ENCODE measurements at places on chromosomes 3 and 15.

DNA sequence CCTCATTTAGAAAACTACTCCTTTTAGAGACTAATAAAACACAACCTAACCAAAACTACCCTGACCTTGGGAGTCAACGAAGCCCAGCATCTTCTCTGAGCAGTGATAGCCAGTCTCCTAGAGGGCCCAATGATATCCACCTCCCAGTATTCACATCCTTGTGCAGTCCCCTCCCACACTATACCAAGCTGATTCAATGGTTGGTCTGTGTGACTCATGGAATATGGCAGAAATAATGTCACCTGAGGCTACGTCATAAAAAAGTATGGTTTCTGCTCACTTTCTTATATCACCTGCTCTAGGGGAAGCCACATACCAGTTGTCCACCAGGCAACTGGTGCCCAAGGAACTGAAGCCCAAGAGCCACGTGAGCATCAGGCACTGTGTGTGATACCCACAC is 21.4 kb upstream of the USF3 start:
- DNase-seq = no peak

GRCh38 chr15:93706495-93707292 is 524.7 kb upstream of the MCTP2 start:
- DNase-seq = no peak

DNA sequence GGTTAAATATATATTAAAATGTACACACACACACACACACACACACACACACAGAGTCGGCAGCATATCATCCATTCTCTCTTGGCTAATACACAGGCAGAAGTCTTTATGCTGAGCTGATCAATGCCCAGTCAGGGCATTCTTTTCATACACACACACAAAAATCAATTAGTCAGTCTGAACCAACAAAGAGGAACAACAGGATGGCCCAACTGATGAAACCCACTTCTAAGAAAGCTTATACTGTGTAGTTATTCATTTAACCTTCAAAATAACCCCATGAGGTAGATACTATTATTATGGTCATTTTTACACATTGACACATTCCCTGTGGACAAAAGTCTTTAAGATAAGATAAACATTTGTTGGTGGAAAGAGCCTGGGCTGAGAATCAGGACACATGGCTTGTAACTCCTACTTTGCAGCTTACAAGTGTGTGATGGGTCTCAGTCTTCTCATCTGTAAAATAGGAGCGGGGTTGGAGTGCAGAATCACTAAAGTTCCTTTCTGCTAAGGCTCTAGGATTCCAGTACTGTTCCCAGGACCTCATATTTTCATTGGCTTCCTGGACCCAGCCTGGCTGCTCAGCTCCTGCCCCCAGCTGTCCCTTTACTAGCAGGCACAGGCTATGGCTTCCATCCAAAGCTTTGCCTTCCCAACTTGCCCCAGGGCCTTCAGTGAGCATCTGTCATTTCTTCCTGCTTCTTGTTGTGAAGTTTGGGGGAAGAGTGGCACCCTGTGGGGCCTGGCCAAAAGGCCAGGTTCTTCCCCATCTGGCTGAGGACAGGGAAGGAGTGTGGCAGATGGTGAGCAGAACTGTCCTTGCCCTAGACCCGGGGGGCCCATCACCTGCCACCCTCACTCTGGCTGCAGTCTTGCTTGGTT is 27.2 kb upstream of the GLCE start:
- no peak for DNase-seq

- DNase-seq = no peak
Observed at GRCh38 chr3:152642658-152643057, 192.3 kb upstream of the P2RY1 start.

- DNase-seq = no peak
Observed at GRCh38 chr3:39869890-39870289, 60.5 kb downstream of the MYRIP start.

- no peak for DNase-seq
Observed at GRCh38 chr3:4758957-4759656, 220.1 kb upstream of the BHLHE40 start.

DNA sequence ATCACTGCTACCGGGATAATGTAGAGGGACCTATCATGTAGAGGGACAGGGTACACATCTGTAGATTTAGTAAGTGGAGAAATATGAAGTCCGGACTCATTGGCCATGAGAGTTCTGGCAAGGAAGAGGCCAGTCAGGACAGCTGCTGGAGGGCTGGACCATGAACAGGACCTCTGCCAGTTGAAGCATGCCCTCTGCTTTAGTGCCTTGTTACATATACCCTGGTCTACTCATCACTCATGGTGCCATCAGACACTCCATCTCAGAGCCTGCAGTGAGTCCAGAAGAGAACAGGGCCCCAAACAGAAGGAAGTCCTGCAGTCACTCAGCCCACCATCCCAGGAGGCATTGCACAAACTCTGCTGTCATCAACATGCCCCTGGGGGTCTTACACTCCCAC is 54.7 kb upstream of the CA12 start:
- no peak for DNase-seq

- no peak for DNase-seq
Observed at GRCh38 chr3:193693774-193694173, 100.8 kb downstream of the OPA1 start.

DNA sequence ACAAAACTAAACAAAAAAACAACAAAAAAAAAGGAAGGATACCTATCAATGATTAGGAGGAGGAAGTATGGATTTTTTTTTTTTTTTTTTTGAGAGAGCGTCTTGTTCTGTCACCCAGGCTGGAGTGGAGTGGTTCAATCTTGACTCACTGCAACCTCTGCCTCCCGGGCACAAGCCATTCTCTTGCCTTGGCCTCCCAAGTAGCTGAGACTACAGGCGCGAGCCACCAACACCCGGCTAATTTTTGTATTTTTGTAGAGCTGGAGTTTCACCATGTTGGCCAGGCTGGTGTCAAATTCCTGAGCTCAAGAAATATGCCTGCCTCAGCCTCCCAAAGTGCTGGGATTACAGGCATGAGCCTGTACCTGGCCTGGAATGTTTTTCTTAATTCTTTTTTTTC is 195.8 kb downstream of the CBLB start:
- no peak for DNase-seq

- no peak for DNase-seq
Observed at GRCh38 chr3:190491533-190492054, 22.3 kb upstream of the IL1RAP start.

DNA sequence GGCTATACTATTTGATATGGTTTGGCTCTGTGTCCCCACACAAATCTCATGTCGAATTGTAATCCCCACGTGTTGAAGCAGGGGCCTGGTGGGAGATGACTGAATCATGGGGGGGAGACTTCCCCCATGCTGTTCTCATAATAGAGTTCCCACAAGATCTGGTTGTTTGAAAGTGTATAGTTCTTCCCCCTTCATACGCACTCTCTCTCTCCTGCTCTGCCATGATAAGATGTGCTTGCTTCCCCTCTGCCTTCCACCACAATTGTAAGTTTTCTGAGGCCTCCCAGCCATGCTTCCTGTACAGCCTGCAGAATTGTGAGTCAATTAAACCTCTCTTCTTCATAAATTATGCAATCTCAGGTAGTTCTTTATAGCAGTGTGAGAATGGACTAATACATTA is 290.1 kb upstream of the CHRM5 start:
- no peak for DNase-seq

DNA sequence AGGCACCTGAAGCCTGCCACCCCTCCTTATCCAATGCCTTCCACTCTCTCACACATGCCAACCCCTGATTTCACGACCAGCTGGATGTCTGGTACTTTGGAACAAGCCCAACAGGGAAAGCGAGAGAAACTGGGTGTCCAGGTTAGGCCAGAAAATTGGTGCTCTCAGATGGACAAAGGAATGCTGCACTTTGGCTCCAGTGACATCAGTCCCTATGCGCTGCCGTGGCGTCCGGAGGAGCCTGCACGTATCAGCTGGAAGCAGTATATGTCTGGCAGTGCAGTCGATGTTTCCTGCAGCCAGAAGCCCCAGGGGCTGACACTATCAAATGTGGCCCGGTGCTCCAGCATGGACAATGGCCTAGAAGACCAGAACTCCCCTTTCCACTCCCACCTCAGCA is 45.2 kb downstream of the CDAN1 start:
- no peak for DNase-seq

GRCh38 chr3:143362115-143362991 is 242.8 kb downstream of the CHST2 start:
- DNase-seq = no peak

DNA sequence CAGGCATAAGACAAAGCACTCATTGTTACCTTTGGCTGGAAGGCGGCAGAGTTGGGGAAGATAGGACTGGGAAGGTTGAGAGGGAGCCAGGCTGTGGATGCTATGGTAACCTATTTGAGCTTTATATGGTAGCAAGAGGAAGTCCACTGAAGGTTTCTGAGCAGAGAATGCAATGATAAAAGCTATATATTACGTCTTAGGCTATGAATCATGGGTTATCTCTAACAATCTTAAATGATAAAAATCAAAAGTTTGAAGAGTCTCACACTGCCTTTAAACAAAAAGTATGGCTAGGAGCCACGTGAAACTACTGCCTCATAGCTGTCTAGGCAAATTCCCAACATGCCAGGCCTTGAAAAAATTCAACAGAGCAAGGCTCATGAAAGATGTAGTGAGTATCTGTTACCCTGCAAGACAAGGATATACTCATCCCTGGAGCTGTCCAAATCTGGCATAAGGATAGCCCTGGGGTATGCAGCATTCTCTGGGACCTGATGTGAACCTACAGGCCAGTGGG is 4.1 kb downstream of the P3H2 start:
- no peak for DNase-seq

DNA sequence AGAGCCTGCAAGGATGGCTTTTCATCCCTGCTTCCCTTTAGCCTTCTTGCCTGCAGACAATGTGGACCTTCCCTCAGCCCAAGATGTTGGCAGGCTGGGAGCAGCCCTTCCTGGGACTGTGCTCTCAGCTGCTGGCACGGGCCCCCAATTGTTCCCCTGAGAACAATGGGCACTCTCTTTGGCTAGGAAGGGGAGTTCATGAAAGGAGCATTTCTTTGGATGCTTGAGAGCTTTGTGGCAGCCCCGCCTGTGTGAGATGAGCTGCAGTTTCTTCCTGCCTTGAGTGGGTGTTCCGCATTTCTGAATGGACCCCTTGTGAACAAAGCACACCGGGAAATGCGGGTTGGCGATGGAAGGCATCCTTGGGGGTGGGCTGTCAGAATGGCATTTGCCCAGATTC is 35.0 kb upstream of the BSN start:
- no peak for DNase-seq

DNA sequence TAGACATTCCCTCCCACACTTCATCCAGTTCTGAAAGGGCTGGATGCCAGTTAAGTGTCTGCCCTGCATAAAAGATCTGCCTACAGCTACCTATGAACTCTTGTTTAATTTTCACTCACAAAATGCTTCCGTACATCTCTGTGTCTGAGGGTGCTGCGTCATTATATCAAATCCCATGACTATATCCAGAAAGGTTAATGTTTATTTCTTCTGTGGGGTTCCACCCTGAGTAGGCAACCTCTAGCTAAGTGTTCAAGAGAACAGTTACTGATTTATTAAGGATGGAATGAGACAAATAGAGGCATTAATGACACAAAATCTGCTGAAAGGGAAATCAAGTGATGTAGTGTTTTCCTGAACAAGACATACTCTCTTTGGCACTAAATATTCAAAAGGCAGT is 220.2 kb downstream of the MTHFS start:
- DNase-seq = no peak

GRCh38 chr3:113828600-113828999 is 10.0 kb upstream of the GRAMD1C start:
- no peak for DNase-seq

DNA sequence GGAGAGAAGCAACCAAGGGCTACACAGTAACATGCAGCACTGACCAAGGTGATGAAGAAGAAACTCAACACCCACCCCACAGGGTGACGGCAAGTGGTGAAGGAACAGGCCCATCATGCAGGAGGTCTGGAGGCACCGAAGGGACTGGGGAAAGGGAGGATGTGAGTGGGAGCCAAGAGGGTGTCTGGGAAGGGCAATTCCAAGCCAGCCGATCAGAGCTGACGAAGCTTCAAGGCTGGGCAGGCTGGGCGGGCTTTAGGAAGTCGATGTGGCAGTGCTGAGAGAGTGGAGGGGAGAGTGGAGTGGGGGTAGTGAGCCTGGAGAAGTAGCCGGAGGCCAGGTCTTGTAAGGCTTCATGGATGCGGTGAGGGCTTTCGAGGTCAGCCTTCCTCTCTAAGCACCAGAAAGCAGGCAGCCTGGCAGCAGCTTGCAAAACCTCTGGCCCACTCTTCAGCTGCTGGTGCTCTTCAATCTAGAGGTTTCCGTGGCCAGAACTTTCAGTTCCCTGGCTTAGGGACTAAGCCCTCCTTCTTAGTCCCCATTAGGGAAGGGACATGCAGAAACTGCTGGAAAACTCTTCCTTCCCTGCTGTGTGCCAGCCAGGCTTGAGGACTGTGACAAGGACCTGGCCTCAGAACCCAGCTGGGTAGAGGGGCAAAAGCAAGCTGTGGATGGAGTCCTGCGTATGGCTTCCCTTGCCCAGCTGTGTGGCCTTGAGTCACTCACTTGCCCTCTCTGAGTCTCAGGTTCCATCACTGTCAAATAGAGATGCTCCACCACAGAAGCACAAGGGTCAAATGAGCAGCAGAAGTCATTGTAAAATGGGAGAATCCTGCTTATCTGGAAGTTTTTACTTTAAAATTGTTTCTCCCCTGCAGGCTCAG is 72.1 kb downstream of the TLE3 start:
- no peak for DNase-seq

- DNase-seq = no peak
Observed at GRCh38 chr3:176767385-176767784, 429.9 kb downstream of the TBL1XR1 start.

- no peak for DNase-seq
Observed at GRCh38 chr3:185422677-185423076, 59.7 kb downstream of the MAP3K13 start.

DNA sequence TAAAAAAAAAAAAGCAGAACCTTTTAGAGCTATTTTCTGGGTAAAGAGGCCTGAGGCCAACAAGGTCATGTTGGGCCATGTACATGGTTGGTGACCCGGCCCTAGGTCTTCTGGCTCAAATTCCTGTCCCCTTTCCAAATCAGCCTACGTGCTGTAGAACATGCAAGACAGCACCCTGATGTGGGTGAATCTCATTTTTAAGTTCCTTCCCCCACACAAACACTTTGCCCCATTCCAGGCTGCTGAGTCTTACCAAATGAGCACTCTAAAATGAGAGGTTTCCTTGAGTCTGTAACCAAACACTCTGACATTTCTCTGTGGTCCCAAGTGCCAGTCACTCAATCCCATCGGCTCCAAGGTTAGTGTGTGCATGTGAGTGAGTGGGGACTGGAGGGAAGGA is 9.4 kb downstream of the BCL6 start:
- no peak for DNase-seq

DNA sequence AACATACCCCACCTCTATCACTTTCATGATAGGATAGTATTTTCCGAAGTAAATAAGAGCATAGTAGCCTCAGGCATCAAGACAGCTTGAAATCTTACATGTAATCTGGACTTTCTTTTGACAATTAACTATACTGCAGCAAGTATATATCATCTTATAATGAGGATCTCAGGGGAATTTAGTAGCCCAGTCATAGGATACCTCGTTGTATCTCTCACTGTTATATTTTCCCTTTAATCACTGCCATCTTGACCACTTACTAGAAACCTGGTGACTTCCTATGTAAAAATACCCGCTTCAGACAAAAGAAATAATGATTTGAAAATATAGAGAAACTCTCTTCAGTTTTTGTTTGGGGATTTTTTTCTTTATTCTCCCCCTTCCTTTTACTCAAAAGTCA is 88.2 kb downstream of the SERPINI1 start:
- DNase-seq = no peak

GRCh38 chr3:194220901-194221326 is 85.0 kb downstream of the HES1 start:
- DNase-seq = no peak

Measured in stimulated activated CD4-positive, alpha-beta T cell treated with anti-CD3 and anti-CD28 coated beads, TNF-alpha, amount 100 ng/mL, for 24 hours (primary cell).